ENCODE measurements at places on chromosomes 4 and X. TPM values are rescaled to one million over a fixed set of nuclear protein-coding genes. Genes with fewer than 3 reads are reported as not detected.

Gene APLN
- 9.3 TPM for total RNA-seq

DNA sequence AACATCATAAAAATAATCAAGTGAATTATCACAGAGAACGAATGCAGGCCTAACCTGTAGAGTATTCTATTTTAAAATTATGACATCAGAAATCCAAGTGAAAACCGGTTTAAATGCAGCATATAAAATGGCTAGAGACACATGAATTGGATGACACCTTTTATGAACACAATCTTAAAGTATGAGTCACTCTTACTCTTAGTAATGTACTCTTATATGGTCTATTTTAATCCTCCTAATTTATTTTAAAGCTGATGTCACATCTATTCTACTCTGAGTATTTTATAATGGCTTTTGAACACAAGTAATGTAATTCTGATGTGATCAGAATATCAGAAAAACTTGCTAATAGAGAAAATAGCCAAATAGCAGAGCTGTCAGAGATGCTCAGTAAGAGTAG is 161.4 kb upstream of the RADX start:
- no peak for DNase-seq

Gene ZNF630
- total RNA-seq = 0.99 TPM

Gene SPATA18
- total RNA-seq = 2.2 TPM

GRCh38 chr4:108092288-108092687 is 76.4 kb downstream of the LEF1 start:
- DNase-seq = no peak

DNA sequence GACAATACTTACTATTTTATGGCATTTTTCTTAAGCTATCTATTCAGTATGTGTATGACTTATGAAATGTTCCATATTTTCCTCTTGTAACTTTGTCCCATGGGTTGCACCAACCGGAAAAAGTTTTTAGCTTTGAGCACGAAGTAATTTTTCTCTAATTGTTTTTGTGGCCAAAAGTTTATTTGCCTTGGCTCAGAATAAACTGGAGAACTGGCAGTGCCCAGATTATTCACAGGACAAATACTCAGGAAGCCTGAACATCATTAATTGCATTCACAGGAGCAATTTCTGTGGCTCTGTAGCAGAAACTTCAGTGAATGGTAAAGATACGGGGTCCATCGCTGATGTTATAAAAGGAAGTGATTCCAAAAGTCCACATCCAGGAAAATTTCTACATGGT is 184.5 kb downstream of the ARHGAP10 start:
- DNase-seq = peak; percentile 63

Gene ABLIM2
- 1.1 TPM for total RNA-seq

GRCh38 chr4:141912831-141913230 is 276.4 kb downstream of the IL15 start:
- peak; percentile 83 for DNase-seq

GRCh38 chr4:6724421-6725111 is 8.6 kb downstream of the BLOC1S4 start:
- DNase-seq = no peak

DNA sequence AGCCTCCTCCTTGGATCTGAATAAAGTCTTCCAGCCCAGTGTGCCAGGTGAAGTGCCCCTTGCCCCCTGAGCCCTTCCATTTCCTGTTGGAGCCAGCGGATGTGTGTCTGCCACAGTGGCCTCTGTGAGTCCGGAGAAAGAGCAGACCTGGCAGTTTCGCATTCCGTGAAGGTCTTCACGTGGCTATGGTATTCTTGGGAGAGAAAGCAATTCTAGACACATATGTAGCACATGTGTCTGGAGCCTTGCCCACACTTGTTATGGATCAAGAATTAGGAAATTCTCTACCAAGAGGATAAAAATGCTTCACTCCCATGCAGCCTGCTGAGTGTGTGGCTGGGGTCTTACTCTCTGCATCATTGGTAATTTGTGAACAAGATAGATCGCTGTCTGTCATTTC is 130.9 kb downstream of the REPS2 start:
- DNase-seq = no peak

GRCh38 chr4:79632114-79632513 is 224.1 kb upstream of the GK2 start:
- no peak for DNase-seq

DNA sequence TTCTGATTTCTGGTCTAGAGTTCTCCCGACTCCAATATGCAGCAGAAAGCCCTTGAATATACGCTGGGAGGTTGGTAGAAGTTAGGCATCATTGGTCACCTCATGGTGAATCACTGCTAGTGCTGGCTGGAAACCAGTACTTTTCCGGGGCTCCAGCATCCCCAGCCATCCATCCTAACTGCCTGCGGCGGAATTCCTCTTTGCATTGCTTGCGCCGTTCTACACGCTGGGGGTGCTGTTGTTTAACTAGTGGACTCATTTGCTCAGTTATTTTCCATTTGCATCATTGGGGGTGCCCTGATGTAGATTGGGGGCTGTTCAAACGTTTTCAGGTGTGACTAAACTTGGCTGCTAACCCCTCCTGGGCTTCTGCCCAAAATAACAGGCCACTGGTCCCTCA is 23.3 kb upstream of the GPR50 start:
- no peak for DNase-seq

- DNase-seq = no peak
These were observed 1054.9 kb upstream of the DIAPH2 start for GRCh38 chrX:95629737-95630136.

- DNase-seq = no peak
These were observed 460.6 kb downstream of the NAF1 start for GRCh38 chr4:162706051-162706450.

- peak; percentile 43 for DNase-seq
These were observed 23.5 kb downstream of the OTC start for GRCh38 chrX:38375891-38376290.

- no peak for DNase-seq
These were observed 570.5 kb upstream of the TENM3 start for GRCh38 chr4:181672751-181673150.

DNA sequence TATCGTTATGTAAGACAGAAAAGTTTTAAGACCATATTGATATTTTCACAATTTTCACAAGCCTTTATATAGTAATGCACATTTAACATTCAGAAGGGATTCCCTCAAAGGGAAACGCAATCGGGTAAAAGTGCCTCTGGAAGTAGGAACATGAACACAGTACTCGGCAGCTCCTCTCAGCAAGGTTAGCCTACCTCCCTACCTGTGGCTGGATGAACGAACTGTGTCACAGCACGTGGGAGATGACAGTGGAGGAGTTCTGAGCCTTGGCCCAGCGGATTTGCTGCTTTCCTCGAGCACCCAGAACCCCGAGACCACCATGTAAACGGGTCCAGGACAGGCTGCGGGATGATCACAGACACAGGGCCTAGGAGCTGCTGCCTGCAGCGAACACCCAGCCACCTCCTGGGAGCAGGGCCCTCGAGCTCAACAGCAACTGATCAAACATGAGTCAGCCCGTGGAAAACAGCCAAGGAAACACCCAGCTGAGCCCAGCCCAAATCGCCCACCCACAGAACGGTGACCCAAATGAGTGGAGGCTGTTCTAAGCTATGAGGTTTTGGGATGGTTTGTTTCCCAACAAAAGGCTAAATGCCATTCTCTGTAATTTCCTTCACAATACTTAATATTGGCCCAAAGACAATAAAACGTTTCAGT is 30.4 kb downstream of the FAT1 start:
- DNase-seq = peak; percentile 3
